ENCODE measurements at places on chromosomes 5 and 9.

DNA sequence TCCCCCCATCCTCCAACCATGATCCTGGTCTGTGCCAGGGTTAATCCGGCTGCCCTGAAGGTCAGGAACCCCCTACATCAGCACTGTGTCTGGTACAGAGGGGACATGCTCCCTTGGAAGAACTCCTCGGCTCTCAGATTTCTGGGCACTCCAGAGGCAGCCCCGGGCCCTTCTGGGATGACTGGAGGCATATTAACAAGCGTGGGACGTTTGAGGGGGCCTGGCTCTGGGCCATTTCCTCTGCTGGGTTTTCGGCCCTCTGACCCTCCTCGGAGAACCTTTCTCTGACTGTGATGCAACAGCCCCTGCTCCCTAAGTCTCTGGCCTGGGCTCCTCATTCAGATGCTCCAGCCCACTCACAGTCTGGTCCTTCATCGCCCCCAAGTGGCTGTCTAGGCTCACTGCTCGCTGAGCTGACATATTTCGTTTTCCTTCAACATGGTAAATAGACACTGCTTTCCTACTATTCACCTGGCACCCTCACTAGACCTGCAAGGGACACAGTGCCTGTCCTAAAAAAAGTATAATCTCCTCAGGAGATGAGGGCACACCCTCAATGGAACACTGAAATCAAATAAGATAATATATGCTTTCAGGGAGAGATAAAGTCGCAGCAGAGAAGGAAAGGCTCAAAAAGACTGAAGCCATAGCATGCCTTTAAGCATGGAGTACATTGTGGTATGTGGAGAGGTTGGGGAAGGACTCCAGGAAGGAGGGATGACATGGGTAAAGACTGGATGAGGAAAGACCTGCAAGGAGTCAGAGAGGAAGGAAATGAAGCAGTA, 404.7 kb upstream of the TRPC7 start:
- DNase-seq, result no peak

DNA sequence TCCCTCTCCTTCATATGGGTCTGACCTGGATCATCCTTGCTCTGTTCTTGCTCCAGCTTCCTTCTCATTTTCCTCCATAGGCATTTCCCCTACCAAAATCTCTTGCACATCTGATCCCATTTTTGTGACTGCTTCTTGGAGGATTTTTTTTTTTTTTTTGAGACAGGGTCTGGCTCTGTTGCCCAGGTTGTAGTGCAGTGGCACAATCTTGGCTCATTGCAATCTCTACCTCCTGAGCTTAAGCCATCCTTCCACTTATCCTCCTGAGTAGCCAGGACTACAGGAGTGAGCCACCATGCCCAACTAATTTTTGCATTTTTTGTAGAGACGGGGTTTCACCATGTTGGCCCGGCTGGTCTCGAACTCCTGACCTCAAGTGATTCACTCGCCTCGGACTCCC, 10.5 kb upstream of the JMY start:
- no peak for DNase-seq

GRCh38 chr5:63127054-63127453, 548.4 kb downstream of the LRRC70 start:
- no peak for DNase-seq

DNA sequence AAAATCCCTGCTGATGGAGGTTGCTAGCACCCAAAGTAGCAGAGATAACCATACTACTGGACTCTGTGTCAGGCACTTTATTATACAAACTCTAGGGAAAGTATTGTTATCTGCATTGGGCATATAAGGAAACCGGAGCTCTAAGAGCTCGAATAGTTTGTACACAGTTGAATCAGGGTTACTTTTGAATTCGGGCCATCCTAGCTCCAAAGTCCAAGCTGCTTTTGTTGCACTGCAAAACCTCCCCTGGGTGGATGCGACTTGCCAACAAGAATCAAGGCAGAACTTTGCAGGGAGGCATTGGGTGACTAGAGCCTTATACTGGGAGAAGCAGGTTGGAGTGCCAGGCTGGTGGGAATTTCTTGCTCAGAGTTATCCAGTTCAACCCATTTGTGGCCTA, 435.1 kb downstream of the SPATA31D1 start:
- DNase-seq, result no peak

- no peak for DNase-seq
These were observed 182.8 kb upstream of the TARS1 start for GRCh38 chr5:33257807-33258429.

DNA sequence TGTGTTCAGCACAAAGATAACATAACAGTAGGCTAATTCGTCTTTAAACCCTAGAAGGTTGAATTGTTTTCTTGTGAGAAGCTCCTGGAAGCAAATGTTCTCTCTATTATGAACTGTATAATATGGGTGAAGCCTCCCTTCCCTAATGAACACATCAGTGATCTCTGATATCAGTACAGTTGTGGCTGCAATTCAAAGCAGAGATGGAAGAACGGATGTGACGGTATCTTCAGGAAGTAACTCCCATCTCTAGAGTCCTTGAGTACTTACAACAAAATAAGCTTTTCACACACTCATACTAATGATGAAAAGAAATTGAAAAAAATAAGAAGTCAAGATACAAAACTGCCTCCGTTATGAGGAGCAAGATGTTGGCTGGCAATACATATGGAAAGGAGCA, 4.5 kb downstream of the HCN1 start:
- DNase-seq, result no peak

DNA sequence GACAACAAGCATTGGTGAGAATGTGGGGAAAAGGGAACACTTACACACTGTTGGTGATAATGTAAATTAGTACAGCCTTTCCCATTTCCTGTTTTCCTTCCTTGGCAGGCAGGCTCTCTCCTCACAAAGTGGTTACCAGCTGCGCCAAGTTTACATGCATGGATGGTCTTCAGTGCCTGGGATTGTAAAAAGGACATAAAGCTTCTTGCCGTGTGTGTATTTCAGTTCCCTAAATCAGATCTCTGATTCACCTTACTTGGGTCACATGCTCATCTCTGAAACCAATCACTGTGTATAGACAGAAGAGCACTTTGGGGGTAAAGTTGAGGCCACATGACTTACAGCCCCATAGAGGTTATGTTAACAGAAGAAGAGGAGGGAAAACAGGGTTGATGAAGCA, 92.8 kb downstream of the CAVIN4 start:
- no peak for DNase-seq

GRCh38 chr9:130159057-130159456, 13.1 kb upstream of the NCS1 start:
- no peak for DNase-seq

DNA sequence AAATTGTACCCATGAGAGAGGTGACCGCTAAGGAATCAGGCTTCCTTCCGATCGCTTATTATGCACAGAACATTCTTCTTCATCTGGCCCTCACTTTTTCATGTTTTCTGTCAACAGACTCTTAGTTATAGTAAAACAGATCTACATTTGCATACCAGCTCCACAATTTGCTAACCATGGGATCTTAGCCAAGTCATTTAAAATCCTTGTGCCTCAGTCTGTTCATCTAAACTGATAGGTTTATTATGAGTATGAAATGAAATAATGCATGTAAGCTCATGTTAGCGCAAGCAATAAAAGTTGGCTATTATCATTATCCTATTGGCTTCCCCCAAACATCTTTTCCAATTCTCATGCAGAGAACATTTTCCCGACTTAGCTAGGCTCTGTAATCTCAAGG, 42.3 kb downstream of the FGF1 start:
- DNase-seq, result no peak

DNA sequence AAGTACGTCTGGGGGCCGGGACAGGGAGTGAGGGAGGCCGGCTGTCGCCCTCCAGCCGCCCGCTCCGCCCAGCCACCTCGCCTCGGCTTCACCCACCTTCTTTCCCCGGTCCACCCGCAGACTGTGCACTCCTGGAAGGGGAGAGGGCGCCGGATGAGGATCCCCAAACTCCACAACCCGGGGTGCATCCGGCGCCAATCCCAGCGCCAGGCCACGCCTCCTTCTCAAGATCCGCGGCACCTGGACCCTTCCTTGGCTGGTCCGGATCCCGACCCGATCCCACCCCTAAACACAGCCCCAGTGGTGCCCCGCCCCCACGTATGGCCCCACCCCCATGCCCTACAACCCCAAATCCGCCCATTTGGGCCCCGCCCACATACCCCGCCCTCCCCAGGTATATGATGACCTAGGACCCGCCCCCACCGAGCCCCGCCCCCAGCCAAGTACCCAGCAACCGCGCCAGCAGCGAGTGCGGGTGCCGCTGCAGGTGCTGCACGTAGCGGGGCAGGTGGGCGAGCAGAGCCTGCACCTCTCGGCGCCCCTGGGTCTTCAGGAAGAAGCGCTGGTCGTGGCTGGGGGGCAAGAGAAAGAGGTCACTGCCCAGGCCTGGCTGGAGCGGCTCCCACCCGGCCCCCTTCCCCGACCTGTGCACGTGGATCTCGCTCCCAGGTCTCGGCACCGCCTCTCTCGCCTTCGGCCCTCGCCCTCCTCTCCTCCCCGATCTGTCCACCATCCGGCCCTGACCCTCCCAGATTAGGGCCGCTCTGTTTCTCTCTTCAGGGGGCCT, 3.2 kb downstream of the PIP5KL1 start:
- peak; percentile 67 for DNase-seq

DNA sequence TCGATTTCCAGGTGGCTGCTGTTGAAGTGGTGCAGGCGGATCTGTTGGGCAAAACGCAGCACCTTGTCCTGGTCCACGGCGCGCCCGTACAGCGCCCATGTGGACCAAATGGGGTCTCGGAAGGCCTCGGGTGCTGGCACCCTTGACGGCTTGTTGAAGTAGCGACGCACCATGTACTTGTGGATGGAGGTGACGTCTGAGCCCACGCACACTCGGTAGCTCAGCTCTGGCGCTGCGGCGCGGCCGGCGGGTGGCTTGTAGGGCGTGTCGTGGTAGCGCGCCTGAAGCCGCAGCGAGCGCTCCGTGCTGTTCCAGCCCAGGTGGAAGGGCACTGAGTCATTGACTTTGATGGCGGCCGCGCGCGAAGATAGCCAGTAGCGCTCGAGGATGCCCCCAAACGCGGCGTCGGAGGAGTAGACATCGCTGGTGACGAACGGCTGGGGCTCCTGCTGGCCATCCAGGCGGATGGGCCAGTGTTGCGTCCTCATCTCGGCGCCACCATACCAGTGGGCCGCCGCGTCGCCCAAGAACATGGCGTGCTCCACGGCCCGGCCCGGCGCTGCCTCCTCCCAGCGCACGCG, 4.7 kb downstream of the MYORG start:
- no peak for DNase-seq

DNA sequence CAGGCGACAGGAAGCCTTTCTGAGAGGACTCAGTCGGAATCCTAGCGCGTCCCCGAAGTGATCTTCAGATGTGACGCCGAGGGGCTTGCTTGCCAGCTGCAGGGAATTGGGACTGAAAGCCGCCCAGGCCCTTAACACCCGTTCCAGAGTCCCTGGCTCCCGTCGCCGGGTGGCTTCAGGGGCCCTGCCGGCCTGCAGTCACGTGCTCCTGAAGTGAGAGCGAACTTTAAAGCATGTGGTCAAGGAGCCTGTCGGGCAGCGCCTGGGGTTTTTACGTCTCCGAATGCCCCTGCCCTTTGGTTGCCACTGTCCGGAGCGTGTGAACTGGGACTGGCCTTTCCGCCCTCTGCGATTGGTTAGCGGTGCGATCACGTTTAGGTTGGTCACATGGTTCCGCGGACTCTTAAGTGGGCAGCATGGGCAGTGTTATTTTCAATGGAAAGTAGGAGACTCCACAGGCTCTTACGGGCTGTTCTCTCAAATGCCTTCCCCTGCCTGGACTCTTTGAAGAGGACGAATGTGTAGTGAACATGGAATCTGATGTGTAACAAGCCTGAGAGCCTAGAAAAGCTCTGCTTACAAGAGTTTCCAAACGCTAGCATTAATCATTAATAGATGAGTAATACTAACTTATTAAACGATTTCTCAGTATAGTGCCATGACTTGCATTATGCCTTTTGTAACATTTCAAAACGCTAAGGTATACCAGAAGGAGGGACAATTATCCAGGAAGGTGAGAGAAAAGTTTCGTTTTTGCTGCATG, 1.9 kb downstream of the VLDLR start:
- no peak for DNase-seq

DNA sequence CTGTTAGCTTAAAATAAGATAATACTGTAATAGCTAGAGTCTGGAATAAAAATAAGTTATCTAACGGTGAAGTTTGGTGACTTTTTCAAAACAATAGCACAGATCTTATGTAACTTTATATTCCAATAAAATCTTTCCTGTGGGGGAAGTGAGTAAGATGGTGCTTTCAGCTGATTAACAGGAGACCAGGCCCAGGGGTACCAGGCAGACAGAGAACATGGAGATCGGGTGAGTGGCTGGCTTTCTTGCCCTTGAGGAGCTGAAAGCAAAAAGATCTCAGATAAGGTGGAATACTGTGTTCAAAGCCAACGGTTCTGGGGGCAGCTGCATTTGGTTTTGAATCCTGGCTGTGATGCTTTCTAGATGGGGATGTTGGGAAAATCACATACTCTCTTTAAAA, 61.3 kb downstream of the MAT2B start:
- DNase-seq, result no peak

DNA sequence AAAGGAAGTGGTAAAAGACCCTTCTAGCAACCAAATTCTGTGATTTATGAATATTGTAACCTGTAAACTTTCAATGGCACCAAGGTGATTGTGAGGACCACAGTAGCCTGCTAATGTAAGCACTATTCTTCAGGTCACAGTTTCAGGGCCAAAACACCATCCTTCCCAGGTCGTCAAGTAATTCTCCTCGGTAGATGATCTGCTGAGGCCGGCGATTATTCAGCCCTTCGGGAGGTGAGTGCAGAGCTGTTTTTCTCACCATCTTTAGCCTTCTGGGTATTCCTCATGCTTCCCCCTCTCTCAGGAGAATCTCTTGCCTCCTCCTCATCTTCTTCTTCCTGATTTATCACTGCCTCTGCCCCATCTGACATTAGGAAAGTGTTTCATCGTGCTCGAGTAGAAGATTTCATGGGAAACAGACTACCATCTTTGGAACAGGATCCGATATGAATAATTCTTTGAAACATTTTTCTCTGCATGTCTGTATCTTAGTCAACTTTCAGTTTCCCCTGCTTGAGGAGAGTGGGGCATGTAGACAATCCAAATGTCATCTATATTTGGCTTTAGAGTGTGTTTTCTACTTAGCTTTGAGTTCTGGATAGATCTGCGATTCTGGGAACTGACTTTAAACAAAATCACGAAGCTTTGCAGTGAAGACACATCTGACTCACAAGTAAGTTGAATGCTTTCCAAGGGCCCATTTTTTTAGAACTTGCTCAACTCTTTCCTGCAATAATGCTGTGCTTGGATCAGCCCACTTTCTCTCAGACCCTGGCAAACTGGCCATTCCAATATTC, 173.9 kb downstream of the AOPEP start:
- no peak for DNase-seq
